K562 (cell line): ENCODE measurements at places on chromosomes 11 and 22. TPM values are rescaled to one million over a fixed set of nuclear protein-coding genes. Genes with fewer than 3 reads are reported as not detected.

MRPL17 gene
- total RNA-seq, result 46.2 and 52.6 TPM in 2 replicates

DDI1 gene
- total RNA-seq, result not detected in 2 replicates

PCF11 gene
- 48.6 and 54.4 TPM in 2 replicates for total RNA-seq

DNA sequence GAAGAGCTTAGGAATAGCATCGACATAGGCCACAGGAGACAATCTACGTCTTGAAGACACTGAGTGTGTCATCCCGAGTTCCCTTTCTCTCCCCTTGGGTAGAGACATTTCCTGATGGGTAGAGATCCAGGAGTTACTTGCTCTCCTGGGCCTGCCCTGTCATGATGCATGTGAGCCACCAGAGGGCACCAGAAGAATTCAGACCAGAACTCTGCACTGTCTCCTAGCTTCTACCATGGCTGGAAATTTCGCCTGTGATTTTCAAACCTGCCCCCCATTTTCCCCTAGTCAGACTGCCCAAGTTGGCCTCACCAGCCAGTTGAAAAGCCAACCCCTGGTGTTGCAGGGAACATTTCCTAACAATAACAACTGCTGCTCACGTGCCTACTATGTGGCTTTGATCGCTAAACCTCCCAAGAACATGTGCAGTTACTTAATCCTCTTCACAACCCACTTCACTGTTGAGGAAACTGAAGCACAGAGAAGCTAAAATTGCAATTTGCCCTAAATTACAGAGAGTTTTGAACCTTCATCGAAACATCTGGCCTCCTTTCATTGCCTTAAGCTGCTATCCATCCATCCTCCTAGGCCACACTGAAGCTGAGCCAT lies 47.2 kb downstream of the C11orf58 start:
- DNase-seq, result peak; percentile 78

GRCh38 chr11:8329847-8330361 lies 66.2 kb upstream of the LMO1 start:
- DNase-seq, result no peak

DNA sequence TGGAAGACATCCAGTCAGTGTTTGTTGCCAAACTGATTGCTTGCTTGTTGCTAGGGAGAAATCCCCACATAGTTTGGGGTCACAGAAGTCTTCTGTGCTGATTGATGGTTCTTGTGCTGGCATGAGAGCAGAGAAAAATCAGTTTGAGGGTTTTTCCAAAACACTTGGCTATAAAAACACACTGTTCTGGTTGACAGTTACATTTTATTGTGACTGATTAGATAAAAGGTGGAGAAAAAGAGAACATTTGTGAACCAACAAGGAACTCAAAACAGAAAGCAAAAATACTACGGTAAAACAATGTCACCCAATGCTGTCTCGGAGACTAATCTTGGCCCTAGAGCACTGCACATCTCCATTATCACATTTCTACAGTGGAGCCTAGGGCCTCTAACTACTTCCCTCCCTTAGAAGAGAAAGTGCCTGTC lies 14.4 kb upstream of the EIF4G2 start:
- no peak for DNase-seq

GRCh38 chr11:104926771-104927611 lies 28.7 kb upstream of the CASP12 start:
- no peak for DNase-seq

GRCh38 chr11:97136067-97136466 lies 746.3 kb downstream of the JRKL start:
- DNase-seq, result no peak

DNA sequence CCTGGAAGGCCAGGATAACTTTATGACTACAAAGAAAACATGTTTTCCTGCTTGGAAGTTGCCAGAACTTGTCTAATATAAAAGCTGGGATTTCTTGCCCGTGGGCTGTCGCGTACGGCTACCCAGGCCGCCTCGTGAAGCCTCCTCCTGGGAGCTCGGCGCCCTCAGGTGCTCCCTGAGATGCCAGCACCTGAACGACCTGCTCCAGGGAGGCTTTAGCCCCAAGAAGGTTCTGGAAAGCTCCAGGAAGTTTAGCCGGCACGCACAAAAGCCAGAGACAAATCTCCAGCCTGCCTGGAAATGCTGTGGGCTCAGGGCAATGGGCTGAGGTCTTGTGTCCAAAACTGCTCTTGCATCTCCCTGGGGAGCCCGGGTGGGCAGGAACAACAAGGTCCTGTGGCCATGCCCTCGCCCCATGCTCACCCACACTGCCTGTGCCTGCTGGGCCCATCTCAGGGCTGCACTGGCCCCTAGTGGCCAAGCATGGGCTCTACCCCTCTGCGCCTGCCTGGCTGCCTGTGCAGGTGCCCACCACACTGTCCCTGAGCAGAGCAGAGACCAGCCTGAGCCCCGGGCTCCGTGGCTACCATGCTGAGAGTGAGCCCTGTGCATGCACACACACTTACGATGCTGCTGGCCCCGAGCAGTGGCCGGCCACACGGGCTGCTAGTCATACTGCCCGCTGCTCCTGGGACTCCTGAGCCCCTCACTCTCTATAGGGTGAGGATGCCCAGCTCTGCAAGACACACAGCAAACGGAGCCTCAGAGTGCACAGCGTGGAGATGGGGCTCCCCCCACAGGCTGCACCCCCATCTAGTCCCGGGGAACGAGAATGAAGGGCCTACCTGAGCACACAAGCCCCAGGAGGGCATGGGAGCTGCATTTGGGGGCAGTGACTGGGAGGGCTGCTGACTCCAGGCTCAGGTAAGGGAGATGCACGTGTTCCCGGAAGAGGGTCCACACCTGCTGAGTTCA lies 4.9 kb upstream of the CELSR1 start:
- peak; percentile 75 for DNase-seq

- DNase-seq, result no peak
Measured at GRCh38 chr11:28924004-28924403, 815.8 kb downstream of the METTL15 start.

DNA sequence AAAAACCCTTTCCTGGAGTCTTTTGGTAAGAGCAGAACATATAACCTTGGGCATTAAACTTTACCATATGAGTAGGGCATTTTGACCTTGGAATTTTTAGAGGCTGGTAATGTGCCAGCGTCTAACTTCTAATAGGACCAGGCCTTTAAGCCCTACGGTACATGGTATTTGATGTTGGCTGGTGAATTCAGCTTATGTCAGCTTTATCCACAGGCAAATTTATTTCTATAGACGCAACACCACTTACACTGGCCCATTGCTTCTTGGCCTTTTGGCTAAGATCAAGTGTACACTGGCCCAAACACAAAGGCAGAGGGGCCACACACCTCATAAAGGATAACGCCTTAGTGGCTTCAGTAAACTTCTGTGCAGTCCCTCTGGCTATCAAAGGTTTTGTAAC lies 410.2 kb upstream of the LARGE1 start:
- DNase-seq, result no peak

- no peak for DNase-seq
Measured at GRCh38 chr11:99634581-99634980, 613.8 kb downstream of the CNTN5 start.

- no peak for DNase-seq
Measured at GRCh38 chr11:1165256-1166041, 7.7 kb downstream of the MUC5AC start.

DNA sequence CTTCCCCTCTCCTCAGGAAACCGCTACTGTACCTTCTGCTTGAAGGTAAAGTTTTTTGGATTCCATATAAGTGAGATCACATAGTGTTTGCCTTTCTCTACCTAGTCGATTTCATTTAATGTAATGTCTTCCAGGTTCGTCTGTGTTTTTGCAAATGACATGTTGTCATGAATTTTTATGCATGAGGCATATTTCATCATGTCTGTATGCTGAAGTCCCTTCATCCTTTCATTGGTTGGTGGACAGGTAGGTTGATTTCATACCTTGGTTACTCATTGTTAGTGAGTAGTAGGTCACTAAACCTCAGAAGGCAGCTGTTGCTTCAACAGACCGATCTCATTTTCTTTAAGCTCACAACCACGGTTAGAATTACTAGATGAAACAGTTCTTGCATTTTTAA lies 60.3 kb downstream of the LRRC74B start:
- DNase-seq, result no peak

DNA sequence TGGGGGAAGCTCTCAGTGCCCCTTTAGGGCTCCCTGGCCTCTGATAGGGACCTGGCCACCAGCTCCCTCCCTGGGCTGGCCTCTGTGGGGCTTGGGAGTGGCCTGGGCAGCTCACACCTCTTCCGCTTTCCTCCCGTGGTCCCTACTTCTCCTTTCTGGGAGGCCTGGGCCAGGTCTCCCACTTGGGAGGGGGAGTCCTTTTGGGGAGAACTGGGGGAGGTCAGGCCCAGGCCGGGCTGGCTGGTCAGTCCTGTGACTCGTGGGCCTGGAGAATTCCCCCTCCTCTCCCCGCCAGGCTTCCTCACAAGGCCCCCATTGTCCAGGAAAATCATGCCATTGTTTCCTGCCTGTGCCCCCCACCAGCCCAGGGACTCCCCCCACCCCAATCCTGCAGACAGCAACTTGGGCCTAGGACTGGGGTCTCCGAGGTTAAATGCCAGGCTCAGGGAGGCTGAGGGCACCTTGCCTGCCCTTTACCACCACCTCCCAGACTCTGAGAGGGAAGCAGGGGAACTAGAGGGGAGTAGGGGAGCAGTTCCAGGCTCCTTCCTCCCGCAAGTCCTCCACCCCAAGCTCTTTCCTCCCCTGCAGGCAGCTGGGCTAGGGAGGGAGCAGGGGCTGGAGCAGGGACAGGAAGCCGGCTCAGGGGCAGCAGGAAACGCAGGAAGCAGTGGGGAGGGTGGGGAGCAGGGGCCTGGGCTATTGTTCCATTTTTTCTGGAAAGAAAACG lies 2.8 kb downstream of the MAP3K11 start:
- DNase-seq, result no peak

DNA sequence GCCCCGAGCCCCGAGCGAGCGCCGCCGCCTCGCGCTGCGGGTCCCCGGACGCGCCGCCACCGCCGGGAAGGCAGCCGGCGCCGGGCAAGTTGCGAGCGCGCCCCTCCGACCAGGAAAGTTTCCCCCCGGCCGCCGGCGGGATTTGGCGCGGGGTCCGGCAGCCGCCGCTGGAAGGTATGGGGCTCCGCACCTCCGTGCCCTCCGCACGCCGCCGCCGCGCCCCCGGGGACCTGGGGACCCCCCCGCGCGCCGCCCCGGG lies 281 bp downstream of the TSPAN18 start:
- DNase-seq, result no peak
